ENCODE measurements at places on chromosomes 1 and 21. TPM values are rescaled to one million over a fixed set of nuclear protein-coding genes. Genes with fewer than 3 reads are reported as not detected.

CLK2 gene
- total RNA-seq, result 63.5 TPM

ADARB1 gene
- total RNA-seq, result 126 TPM

JAM2 gene
- 5.9 TPM for total RNA-seq

TCHH gene
- total RNA-seq, result not detected

KRTAP19-1 gene
- total RNA-seq, result not detected

FYB2 gene
- not detected for total RNA-seq

DNASE2B gene
- not detected for total RNA-seq

PLA2G5 gene
- total RNA-seq, result not detected

RPE65 gene
- total RNA-seq, result not detected

ELAVL4 gene
- total RNA-seq, result not detected

STUM gene
- total RNA-seq, result 0.35 TPM

TCHHL1 gene
- not detected for total RNA-seq

HMCN1 gene
- 91.4 TPM for total RNA-seq

MFN2 gene
- 64.6 TPM for total RNA-seq

MIXL1 gene
- 0.18 TPM for total RNA-seq

PPM1J gene
- 1.1 TPM for total RNA-seq

LRRC3 gene
- total RNA-seq, result 4.2 TPM

CCDC28B gene
- total RNA-seq, result 24.0 TPM

AADACL4 gene
- not detected for total RNA-seq

CD2 gene
- total RNA-seq, result not detected

LCE2B gene
- not detected for total RNA-seq

TDRD10 gene
- not detected for total RNA-seq

LMOD1 gene
- 15.9 TPM for total RNA-seq

FOXD2 gene
- total RNA-seq, result 1.5 TPM

KISS1 gene
- not detected for total RNA-seq

BSDC1 gene
- 71.2 TPM for total RNA-seq

CRNN gene
- total RNA-seq, result not detected

KIF17 gene
- 0.11 TPM for total RNA-seq

CHI3L1 gene
- total RNA-seq, result not detected

FAM72C gene
- 0.27 TPM for total RNA-seq

HS2ST1 gene
- 22.3 TPM for total RNA-seq

HTR6 gene
- total RNA-seq, result 0.16 TPM

FMN2 gene
- total RNA-seq, result 9.3 TPM

CYP4A11 gene
- total RNA-seq, result not detected

CFAP141 gene
- not detected for total RNA-seq

KIF26B gene
- total RNA-seq, result 8.6 TPM

OMA1 gene
- total RNA-seq, result 9.2 TPM

FBXO28 gene
- 28.1 TPM for total RNA-seq

IGSF3 gene
- total RNA-seq, result 51.7 TPM

NEXN gene
- total RNA-seq, result 19.5 TPM

DNAJC16 gene
- 28.8 TPM for total RNA-seq

TMEM269 gene
- 0.67 TPM for total RNA-seq

CCDC17 gene
- 2.4 TPM for total RNA-seq

CCDC181 gene
- total RNA-seq, result 0.63 TPM

AADACL3 gene
- not detected for total RNA-seq

All from osteocyte (in vitro differentiated cells).